ENCODE measurements at places on chromosomes 5 and 9. TPM values are rescaled to one million over a fixed set of nuclear protein-coding genes. Genes with fewer than 3 reads are reported as not detected.
A peak's percentile ranks its signal among the peaks of the same experiment; 100 is the strongest.

DNA sequence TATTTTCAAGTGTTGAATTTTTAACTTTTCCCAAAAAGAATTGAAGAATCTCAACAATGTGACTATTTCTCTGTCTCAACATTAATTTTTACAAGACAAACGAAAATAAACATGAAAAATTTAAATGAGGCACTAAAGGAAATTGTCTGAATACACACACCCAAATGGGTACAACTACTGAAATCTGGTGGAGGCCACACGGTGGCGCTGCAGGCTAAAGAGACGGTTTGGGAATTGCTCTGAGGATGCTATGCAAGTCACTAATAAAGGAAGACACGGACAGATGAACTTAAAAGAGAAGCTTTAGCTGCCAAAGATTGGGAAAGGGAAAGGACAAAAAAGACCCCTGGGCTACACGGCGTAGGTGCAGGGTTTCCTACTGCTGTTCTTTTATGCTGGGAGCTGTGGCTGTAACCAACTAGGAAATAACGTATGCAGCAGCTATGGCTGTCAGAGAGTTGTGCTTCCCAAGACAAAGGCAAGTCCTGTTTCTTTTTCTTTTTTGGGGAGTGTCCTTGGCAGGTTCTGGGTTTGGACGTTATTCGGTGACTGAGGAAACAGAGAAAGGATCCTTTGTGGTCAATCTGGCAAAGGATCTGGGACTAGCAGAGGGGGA lies at the start of gene PCDHB10:
Gene PCDHB10 (plus strand): TSS at position 244 of the 616 bp plus-strand sequence. CDS start 200 bp downstream, at position 444.
- no peaks in the 10 kb centered on the region for H3K27me3 ChIP-seq
- H3K36me3 ChIP-seq: no peaks in the 10 kb centered on the region
- H3K27ac ChIP-seq: peak within 1 kb of the TSS; percentile 31
- peak within 1 kb of the TSS; percentile 62 for H3K4me3 ChIP-seq
- peak; percentile 90 for DNase-seq
- no peaks in the 10 kb centered on the region for H3K4me1 ChIP-seq

- no peak overlapping the region for H3K4me3 ChIP-seq
- DNase-seq: no peak
- H3K27ac ChIP-seq: no peak overlapping the region
- no peaks in the 10 kb centered on the region for H3K27me3 ChIP-seq
- H3K4me1 ChIP-seq: no peaks in the 10 kb centered on the region
Measured at GRCh38 chr9:116644091-116644688, 42.9 kb upstream of the TRIM32 start.

- no peak overlapping the region for H3K27ac ChIP-seq
- no peak for DNase-seq
- H3K36me3 ChIP-seq: no peaks in the 10 kb centered on the region
- H3K4me1 ChIP-seq: no peaks in the 10 kb centered on the region
- no peak overlapping the region for H3K4me3 ChIP-seq
- H3K27me3 ChIP-seq: no peaks in the 10 kb centered on the region
Measured at GRCh38 chr5:89407054-89407453, 524.1 kb upstream of the MEF2C start.

- peak; percentile 27 for DNase-seq
- H3K27ac ChIP-seq: peak overlapping the region; percentile 93
- H3K4me3 ChIP-seq: peak overlapping the region; percentile 78
- H3K36me3 ChIP-seq: peaks cover 5% of the 10 kb centered on the region
Measured at GRCh38 chr5:142323480-142324135, 1.2 kb downstream of the SPRY4 start.

The ZFP37 gene
- total RNA-seq: 10.1 TPM

All from SJCRH30 (cell line).